ENCODE measurements at places on chromosomes 7 and 10.

GRCh38 chr7:50766849-50767207 lies 15.9 kb downstream of the GRB10 start:
- DNase-seq, result no peak

- DNase-seq, result no peak
Measured at GRCh38 chr7:2093843-2094220, 138.9 kb downstream of the MAD1L1 start.

DNA sequence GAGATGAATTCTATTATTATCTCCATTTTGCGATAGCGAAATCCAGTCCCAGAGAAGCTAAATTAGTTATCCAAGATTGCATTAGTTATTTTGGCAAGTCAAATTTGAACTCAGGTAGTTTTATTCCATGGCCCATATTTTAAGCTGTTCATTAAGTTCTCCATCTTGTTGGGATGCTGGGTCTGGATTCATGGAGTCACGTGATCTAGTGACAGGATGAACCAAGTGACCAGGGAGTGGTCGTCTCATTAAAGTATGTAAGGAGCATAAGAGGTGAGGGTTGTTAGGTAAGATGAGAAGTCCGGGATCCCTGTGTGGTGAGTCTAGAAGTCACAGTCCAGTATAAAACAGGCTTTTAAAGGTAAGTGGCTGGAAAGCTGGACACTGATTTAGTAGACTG lies 740.5 kb downstream of the PCDH15 start:
- no peak for DNase-seq

DNA sequence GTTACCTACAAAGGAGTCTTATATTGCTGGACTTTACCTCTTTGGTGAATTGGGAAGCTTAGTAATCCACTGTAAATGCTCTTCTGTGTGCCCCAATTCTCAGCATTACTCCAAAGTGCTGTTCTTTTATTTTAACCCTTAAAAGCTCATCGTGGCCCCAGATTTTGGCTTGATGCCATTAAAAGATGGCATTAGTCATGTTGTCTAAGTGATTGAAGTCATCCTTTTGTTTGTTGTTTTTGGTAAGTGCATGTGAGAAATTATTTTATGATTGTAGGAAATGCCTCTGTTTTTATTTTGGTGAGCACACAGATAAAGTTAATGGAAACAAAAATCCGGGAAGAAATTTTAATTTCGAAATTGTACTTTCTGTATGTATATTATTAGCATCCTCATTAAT lies 82.5 kb upstream of the GATA3 start:
- DNase-seq, result no peak

DNA sequence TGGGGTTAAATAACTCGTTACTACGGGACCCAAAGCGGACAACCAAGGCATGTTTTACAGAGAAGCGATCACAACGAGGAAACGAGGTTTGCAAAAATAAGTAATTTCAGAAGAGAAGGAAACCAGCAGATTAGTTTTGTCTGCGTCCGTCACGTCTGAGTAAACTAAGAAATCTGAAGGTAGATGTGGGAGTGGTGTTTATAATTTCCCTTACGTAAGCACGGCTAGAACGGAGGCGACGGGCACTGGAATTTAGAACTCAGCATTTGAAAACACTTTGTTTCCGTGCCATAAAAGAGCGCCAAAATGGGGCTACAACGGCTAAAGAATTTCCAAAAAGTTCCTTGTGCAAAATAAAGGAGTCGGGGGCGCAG lies 718 bp upstream of the UMAD1 start:
- no peak for DNase-seq

GRCh38 chr10:13327534-13327933 lies 20.6 kb downstream of the SEPHS1 start:
- DNase-seq, result no peak

DNA sequence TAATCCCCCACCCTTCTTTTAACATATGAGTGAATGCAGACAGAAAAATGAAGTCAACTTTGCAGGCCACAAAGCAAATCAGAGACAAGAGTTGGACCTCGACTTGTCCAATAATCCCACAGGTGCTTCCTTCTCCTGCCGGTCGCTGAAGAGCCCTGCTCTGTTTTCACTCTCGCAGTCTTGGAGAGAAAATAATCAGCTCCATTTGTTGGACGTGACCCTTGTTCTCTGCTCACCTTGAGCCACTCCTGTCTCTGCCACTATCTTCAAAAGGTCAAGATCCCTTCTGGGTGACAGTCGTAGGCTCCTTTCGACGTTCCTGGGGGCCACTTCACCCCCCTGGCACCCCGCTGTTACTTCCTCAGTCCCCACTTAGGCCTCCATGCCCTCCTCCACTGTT lies 2.8 kb upstream of the KLF6 start:
- DNase-seq, result no peak

GRCh38 chr7:151425670-151426440 lies 14.1 kb downstream of the CRYGN start:
- DNase-seq, result no peak

DNA sequence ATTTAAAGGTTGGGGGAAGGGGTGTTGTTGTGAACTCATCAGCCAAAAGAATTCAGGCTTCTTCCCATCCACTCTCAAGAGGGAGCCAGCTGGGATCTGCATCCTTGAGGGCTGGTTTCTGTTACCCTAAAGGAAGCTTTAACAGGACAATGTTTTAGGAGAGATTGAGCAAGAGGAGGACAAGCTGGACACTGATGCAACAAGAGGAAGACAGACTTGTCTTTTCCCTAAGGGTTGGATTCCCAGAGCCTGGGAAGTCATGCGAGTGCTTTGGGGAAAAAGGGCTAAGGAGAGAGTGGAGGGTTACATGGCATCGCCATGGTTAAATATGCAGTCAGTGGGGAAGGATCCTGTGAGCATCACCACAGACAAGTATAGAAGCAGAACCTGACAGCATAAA lies 47.6 kb upstream of the PDE1C start:
- no peak for DNase-seq

Data from activated T-cell treated with anti-CD3 and anti-CD28 coated beads, Interleukin-2, amount 50 U/mL, for 1 hour (primary cell).